Stimulated activated CD4-positive, alpha-beta T cell treated with anti-CD3 and anti-CD28 coated beads, TNF-alpha, amount 100 ng/mL, for 48 hours (primary cell): ENCODE measurements at places on chromosomes 5 and 9.

- DNase-seq: no peak
Measured at GRCh38 chr9:76592091-76592973, 133.3 kb downstream of the GCNT1 start.

- no peak for DNase-seq
Measured at GRCh38 chr9:107639426-107639825, 149.9 kb upstream of the KLF4 start.

DNA sequence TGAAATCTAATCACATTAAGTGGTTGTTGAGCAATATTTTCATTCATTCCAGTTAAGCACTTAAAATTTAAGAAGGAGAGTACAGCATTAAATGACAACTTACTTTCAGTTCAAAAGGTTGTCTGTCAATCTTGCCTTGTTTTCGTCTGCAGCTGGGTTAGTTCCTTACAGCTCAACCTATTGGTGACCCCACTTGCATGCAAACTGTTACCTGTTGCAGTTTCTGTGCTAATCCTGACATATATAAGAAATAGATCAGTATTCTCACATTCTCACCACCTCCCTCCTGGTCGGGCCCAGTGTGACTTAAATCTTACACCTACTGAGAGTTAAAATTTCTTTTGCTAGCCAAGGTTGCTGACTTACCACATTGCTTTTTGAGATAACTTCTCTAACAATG, 191.8 kb upstream of the SMC2 start:
- DNase-seq: no peak

- no peak for DNase-seq
Measured at GRCh38 chr9:32581512-32582143, 8.7 kb upstream of the NDUFB6 start.

DNA sequence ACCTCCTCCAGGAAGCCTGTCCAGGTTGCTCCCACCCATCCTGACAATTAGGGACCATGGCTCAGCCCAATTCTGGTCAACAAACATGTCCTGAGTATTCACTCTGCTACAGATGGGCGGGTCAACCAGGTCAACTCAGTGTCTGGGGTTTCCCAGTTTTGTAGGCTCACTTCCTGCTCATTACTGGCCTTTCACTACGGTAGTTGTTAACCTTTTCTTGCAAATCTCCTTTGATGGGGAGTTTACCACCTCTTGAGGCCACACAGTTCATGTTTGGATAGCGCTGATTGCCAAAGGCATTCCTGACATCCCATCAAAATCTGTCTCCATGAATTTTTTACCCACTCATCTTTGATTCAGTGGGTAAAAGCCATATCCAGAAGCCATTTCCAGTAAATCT, 13.8 kb downstream of the TMEM8B start:
- no peak for DNase-seq

DNA sequence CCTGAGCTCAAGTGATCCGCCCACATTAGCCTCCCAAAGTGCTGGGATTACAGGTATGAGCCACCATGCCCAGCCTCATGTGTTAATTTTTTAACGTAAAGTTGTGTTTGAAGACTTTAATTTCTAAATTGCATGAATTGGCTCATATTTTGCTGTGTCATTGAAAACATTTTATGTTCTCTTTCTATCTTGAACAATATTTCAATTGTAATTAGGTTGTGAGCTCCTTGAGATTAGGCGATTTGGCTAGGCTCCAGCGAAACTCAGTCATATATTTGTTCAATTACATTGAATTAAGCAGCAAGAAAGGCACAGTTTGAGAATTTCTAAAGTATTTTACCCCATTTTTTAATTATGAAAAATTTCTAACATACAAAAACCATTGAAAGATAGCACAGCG, 34.0 kb downstream of the GAPVD1 start:
- DNase-seq: no peak
